ENCODE measurements at places on chromosomes 5 and 9.

DNA sequence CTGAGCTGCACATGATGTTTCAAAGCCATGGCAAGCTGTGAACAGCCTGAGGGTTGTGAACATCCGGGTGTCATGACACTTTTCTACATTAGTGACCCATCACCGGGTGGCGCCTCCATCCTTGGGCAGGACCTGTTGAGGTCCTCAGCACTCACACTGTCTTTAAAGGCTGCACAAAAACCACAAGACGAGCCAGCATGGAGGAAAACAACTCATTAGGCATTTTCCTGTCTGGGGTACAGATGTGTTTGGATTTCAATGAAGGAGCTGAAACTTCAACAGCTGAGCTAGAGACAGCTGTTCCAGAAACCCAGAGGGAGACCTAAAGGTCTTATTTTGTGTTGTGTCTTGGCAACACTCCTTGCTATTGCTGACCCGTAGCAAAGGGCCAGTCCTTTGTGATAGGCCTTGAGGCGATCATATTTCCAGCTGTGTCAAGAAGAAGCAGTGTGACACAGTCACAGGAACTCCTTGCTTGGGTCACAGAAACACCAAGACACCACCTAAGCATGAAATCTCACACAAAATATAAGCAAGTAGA, 151.8 kb upstream of the VLDLR start:
- no peak for DNase-seq

DNA sequence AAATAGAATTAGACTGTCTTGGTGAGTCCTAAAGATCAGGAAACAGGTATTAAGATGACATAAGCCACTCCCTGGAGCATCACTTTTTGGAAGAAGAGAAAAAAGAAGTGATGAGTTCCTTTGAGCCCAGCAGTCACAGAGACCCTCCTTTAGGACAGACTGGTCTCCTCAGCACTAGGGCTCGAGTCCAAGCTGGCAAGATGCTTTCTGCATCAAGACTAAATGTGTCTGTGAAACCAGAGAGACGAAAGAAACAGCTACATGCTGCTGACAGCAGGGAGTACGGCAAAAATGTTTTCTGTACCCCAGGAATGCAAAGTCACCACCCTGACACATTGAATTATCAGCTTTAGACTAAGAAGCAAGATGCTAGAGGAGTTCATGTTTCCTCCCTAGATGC, 184.5 kb downstream of the CRB2 start:
- no peak for DNase-seq

DNA sequence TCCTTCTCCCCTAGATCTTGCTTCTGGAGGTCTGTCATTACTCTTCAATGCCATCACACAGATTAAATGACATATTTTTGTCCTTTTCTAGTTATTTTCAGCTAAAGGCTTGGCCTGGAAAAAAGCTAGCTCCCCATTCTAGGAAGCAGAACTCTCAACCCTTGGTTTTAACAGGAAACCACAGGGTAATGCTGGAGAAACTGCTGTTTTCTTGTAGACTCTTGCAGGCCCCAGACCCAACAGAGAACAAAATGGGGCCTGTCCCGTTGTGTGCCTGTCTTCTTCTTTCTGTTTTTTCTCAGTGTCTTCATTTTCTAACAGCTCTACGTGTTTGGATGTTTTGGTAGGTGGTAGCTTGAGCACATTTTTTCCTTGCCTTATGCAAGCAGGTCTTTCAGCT, 21.5 kb downstream of the DCANP1 start:
- no peak for DNase-seq

GRCh38 chr9:81538890-81539289, 150.5 kb downstream of the TLE1 start:
- DNase-seq, result no peak

- DNase-seq, result no peak
Observed at GRCh38 chr5:10467281-10468198, 25.9 kb downstream of the ROPN1L start.

GRCh38 chr9:79700607-79701360, 129.0 kb downstream of the TLE4 start:
- DNase-seq, result no peak

DNA sequence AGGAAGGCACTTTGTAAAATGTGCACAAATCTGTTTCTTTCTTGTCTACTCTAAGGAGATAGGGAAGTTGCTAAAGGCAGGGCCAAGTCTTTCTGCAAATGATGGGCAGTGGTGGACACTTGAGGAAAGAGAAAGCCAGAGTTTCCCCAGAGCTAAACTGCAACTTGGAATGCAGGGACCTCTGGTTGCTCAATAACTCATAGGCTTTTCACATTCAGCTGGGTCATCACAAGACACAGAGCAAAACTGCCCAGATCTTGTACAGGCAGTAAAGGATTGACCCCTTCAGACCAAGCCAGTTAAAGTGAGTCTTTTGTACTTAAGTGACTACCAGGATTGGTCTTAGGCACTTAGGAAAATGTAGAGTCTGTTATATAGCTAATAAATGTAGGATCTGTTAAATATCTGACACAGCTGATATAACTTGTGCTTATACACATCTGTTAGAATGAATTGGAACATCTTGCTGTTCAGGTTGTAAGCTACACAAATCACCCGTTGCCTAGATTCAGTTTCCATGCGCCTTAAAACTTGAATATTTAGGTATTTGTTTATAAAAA, 13.5 kb upstream of the AGXT2 start:
- DNase-seq, result no peak

DNA sequence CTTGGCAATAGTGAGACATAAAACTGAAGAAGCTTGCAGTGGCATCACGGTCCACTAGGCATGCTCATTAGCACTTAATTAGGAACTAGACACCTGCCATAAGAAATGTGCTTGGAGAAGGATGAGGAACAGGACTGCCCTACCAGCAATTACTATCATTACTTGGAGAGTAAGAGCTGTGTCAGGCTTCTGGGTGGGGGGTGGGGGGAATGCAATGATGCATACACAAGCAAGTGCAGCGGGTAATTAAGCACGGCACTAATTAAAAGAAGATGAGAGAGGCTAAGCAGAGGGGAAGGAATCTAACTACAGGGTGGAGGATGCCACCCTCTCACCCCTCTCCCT, 53.1 kb downstream of the TLE1 start:
- DNase-seq, result no peak

DNA sequence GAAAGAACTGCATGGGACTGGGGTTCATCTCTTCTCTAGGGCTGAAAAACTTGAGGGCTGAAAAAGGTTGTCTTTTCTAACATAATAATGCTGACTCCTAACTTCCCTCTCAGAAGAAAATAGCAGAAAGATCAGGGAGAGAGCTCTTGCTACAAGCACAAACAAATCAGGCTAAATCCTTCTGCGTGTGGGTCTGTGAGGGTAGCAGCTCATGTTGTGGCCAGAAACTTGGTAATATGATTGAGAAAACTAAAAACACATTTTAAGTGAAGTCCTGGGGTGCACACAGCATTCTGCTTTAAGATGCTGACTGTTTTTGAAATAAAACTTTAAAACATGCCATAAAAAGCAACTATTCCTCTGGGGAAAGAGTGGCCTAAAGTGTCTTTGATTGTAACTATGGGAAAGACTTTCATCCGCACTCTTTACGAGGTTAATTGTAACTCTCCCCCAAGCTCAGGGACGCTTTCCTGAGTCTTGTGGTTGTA, 56.7 kb downstream of the SAXO1 start:
- DNase-seq, result no peak

DNA sequence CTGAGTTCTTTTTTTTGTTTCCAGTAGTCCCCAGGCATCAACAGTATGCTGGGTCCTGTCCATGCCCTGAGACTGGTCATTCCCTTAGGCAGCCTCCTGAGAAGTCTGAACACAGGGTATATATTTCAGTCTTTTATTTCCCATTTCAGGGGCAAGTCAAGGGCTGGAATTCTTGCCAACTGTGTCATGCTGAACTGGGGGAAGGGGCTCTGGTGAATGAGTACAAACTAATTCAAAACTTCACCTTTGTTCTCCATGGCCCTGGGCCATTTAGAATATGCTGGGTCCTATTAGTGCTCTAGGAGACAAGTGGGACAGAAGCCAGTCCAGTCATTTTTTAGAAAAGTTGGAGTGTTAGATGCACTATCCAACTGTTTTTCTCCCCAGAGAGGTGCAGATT, 170.3 kb downstream of the TMC1 start:
- no peak for DNase-seq

GRCh38 chr9:83433846-83434245, 104.4 kb downstream of the FRMD3 start:
- no peak for DNase-seq

- no peak for DNase-seq
Observed at GRCh38 chr5:68778484-68778883, 315.3 kb upstream of the SLC30A5 start.

DNA sequence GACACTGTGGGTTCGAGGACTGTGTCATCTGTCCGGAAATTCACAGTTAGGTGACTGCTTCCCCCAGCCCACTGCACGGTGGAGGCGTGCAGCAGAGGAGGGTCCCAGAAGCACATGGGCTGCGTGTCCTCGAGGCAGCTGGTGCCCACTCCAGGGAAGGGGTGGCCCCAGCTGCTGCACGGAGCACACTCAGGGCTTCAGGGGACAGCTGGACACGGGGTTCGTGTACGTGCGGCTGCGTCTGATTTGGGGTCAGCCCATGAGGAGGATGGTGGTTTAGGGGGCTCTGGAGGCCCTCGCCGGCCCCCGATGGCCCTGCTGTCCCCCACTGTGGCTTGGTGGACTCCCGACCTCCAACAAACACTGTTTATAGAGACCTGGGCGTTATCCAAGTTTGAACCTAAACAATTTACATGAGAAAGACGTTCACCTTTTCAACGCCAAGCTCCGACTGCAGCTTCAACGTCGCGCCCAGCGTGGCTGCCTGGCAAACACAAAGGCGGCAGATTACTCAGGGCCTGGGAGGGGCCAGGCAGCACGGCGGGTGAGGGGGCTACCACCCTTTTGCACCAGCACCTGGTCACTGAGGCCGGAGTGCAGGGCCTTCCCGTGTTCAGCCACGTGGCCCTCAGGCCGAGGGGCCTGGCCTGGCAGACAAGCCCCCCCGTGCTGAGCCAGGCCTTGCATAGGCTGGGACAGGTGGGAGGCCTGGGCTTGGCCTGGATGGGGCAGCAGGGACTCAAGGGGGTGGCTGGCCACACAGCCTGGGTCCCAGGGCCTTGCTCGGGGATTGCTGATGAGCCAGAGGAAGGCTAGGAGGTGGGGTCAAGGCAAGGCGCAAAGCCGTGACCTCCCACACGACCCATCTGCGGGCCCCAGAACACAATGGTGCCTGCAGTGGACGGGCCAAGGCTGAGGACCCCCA, 55.2 kb downstream of the EXD3 start:
- no peak for DNase-seq

DNA sequence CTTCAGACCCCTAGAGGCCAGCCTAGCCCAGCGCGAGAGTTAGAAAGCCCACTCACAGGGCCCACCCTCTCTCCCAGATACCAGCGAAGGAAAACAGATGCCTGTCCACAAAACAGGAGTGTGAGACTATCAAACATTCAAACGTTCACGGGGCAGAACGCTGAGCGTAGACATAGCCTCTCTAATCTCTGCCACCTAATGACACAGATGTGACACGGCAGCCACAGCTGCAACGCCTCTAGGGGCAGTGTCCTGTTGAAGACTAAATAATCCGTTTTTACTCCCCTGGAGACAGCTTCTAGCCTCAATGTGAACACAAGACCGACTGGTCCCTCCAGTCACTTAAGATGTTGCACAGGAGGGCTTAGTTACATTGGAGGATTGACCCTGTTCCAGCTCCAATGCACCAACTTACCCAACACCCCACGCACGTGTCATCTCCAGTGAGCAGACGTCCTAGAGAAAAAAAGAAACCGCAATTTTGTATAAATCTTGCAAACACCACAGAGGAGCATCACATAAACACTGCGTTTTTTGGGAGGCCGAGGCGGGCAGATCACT, 14.3 kb downstream of the DIPK1B start:
- no peak for DNase-seq

- no peak for DNase-seq
Observed at GRCh38 chr5:44048276-44048984, 340.8 kb downstream of the FGF10 start.

GRCh38 chr5:143870871-143871632, 59.1 kb downstream of the HMHB1 start:
- no peak for DNase-seq

- no peak for DNase-seq
Observed at GRCh38 chr5:137486707-137487106, 12.4 kb downstream of the SPOCK1 start.

DNA sequence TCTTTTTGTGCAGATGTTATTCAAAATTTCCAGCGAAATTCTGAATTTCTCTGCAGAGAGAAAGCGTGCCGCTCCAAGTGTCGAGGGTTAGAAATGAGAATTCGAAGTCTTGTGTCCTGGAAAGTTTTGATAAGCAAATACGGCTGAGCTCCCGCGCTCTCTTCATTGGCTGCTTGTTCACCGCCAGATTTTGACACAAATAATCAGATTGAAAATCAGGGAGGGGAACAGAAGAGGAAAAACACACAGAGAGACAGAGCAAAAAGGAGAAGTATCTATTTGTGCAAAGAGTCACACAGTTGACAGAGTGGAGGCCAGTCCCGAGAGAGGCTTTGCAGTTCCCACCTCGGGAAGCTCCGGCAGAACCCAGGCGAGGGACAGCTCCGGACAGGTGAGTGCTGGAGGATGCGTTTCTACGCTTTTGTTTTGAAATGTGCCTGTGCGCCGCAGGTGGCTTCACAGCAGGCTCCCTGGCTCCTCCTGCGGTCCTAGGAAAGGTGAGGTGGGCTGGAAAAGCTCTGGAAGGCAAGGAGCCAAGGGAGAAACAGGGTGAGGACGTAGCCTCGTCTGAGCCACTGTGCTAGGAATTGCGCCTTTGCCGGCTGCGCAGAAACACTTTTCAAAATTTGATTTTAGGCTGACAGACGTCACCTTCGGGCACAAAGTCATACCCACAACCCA, at the start of gene GFI1B:
TSS of gene GFI1B (plus strand) at position 244 of the 681 bp plus-strand sequence. CDS start 7,985 bp downstream, outside the sequence.
- no peak for DNase-seq

DNA sequence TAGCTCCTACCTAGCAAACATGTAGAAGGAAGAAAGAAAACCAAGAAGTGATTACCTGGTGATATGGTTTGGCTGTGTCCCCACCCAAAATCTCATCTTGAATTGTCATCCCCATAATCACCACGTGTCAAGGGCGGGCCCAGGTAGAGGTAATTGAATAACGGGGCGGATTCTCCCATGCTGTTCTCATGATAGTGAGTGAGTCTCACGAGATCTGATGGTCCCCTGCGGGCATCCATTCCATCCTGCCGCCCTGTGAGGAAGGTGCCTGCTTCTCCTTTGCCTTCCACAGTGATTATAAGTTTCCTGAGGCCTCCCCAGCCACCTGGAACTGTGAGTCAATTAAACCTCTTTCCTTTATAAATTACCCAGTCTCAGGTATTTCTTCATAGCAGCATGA, 27.4 kb upstream of the ANKRD34B start:
- no peak for DNase-seq

GRCh38 chr9:89380437-89381307, 62.4 kb downstream of the SECISBP2 start:
- no peak for DNase-seq

GRCh38 chr9:134653259-134654009, 11.8 kb downstream of the COL5A1 start:
- DNase-seq, result no peak

- DNase-seq, result no peak
Observed at GRCh38 chr5:13572163-13572562, 372.3 kb downstream of the DNAH5 start.

- DNase-seq, result no peak
Observed at GRCh38 chr5:132237141-132237540, 9.5 kb upstream of the P4HA2 start.
